ENCODE measurements at places on chromosomes 6 and 20. TPM values are rescaled to one million over a fixed set of nuclear protein-coding genes. Genes with fewer than 3 reads are reported as not detected.
A peak's percentile ranks its signal among the peaks of the same experiment; 100 is the strongest.

DNA sequence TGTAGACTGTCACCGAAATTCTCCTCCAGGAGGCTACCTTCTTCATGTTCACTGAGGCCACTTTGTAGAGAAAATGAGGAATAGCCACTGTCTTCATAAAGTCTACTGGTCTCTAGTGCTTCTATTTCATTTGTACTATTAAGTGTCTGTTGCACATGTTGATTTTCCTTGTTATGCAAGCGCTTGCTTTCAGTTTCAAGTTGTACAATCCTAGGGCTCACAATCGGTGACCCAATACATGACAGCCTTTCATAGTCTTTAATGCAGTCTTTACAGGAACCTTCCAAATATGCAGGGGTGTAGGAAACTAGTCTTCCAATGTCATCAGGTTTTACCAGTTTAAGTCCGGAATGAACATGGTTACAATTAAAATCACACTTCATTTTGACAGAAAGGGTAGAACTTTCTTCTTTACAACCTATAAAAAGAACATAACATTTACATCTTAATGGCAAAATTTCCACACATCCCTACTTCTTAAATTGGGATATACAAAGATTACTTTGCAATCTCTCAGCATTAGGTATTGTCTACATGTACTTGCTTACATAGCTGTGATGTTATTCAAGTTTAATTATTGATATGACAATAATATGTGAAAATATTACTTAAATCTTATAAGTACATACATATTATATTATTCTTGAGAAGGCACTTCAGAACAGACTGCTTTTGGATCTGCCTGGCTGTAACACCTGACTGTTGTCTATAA lies 7.5 kb downstream of the FBXO5 start:
- no peak for DNase-seq

PAX1 gene
- 12.3 TPM for total RNA-seq

DNA sequence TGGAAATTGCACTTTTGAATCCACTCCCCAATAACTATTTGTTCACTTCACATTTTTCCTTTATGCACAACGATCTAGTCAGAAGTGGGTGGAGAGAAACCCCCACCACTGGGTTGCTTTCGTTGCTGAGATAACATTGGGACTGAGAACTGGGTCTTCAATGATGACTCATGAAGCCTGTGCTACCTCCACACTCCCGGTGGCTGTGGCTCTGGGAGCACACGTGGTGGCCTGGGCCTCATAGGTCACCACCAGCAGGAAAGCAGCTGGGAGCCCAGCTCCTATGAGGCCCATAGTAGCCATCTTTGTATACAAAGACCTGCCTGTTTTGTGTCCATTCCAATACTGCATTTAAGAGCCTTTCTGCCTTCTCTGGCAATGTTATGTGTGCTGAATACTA lies 178.0 kb upstream of the SASH1 start:
- DNase-seq, result no peak

- no peak for DNase-seq
These were observed 40.5 kb upstream of the NKX2-4 start for GRCh38 chr20:21437816-21438215.

RAE1 gene
- total RNA-seq, result 39.1 TPM

GZF1 gene
- total RNA-seq, result 10.6 TPM

DNA sequence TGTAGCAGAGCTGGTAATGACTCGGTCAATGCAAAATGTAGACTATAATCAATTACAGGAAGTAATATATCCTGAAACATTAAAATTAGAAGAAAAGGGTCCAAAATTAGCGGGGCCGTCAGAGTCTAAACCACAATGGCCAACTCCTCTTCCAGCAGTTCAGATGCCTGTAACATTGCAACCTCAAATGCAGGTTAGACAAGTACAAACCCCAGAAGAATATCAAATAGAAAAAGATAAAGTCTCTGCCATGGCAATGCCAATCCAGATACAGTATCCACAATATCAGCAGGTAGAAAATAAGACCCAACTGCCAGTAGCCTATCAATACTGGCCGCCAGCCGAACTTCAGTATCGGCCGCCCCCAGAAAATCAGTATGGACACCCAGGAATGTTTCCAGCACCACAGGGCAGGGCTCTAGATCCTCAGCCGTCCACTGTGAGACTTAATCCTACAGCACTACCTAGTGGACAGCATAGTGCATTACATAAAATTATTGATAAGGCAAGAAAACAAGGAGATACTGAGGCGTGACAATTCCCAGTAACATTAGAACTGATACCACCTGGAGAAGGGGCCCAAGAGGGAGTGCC lies 158.4 kb downstream of the GPX5 start:
- peak; percentile 18 for DNase-seq

DNA sequence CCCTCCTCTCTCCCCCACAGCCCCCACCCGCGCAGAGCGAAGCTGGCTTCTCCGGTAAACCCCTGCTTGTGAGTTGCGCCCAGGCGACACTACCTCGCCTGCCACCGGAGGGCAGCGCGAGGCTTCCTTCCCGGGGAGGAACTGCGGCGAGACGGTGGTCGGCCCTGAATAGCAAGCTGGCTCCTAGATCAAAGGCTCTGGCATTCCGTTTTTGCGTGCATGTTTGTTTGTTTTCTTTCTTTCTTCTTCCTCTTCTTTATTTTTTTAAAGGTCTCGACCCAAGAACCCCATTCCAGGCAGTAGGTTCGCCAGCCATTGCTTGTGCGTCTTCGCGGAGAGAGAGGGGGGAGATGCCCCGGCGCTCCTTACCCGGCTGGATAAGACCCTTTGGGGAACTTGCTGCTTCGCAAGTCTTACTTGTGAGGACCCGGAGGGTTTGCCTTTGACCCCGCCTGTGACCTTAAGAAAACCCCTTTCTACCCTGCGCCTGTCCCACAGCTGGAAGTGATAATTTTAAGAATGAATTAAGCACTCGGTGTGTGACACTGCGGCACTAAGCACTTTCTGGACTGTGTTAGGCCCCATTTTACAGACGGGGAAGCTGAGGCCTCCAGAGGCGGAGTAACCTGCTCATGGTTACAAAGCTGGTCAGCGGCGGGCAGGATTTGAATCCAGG lies 92.7 kb upstream of the SIRPA start:
- DNase-seq, result no peak

GRCh38 chr6:87722540-87723169 lies 20.6 kb upstream of the AKIRIN2 start:
- no peak for DNase-seq

PPP1R11 gene
- total RNA-seq, result 32.8 TPM

- no peak for DNase-seq
These were observed 125.9 kb downstream of the HS3ST5 start for GRCh38 chr6:114216789-114217467.

DNA sequence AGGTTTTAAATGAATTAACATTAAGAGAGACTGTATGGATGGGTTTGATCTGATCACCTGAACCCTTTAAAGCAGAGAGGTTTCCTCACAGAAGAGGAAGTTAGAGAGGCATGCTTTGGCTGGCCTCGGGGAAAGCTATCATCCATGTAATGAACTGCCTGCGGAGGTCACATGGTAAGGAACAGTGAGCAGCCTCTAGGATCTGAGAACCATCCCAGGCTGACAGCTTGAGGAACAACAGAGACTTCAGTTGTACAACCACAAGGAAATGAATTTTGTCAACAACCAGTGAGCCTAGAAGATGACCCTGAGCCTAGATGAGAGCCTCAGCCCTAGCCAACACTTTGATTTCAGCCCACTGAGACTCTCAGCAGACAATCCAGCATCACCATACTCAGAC lies 2.9 kb upstream of the COL21A1 start:
- no peak for DNase-seq

GRM4 gene
- total RNA-seq, result 0.14 TPM

DNA sequence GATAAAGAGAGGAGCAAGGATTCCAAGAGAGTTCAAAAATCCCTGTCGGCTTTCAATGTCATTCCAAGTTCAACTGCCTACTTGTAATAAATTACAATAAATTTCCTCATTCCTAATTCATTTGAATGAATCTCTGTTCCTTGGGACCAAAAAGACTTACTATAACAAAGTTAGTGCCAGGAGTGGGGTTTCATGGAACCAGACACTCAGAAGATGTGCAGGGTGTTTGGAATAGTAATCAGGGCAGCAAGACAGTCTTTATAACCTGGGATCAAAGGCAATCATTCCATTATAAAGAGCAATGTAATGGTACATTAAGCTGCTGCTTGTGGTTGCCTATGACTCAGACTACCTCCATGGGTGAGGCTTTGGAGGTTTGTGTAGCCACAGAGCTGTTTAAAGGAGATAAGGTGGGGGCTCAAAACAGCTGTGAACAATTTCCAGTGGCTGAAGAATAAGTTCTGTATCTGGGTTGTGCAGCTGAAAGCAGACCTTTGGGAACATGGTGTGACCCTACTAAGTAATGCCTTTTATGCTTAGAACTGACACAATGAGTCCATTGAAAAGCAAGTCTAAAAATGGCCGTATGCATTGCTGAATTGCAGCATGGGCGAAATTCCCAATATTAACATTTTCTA lies 159.9 kb downstream of the LINC00237 start:
- DNase-seq, result no peak

GRCh38 chr6:90204327-90205056 lies 92.2 kb downstream of the BACH2 start:
- DNase-seq, result no peak

SRSF12 gene
- 0.71 TPM for total RNA-seq

CST4 gene
- total RNA-seq, result 0.80 TPM

DNA sequence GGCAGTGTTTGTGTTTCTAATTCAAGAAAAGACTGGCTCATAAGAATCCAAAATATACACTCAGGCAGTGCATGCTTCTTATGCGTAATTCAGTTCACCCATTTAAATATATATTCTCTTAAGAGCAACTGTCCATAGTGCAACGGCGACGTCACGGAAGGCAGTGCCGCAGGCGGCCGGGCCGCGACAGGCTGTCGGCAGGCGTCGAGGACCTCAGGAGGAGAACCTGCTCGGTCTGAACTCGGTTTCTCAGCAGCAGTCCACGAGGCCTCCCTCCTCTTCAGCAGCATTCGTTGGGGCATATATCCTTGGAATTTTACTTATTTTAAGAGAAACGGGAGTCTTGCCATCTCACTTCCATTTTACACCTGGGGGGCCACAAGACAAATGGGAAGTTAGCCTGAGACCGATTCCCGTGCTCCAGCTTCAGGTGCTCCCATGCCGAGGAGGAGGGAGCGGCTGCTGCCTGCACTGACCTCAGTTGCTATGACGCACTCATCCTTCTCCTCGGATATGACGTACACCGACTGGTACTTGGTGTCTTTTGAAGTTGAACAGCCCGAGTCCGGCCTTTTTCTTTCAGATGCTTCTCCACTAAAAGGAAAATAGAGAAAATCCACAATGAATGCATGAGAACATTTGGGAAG lies 8.2 kb downstream of the DLL1 start:
- no peak for DNase-seq

ZBP1 gene
- 2.0 TPM for total RNA-seq

DNA sequence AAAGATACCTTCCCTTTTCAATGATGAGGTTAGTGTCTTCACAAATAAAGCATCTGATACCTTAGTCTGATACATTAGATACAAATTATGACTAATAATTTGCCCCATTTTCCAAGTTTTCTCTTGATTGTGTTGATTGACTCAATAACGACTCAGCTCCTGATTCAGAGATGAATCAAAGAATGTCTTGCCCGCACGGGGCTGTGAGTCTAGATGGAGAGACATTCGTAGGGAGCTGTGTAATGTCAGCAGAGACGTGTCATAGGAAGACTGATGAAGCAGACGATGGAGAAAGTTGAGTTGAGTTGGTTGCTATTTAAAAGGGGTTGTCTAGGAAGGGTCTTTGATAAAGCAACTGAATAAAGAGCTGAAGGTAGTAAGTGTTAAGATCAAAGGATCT lies 78.2 kb downstream of the TSHZ2 start:
- no peak for DNase-seq

DNA sequence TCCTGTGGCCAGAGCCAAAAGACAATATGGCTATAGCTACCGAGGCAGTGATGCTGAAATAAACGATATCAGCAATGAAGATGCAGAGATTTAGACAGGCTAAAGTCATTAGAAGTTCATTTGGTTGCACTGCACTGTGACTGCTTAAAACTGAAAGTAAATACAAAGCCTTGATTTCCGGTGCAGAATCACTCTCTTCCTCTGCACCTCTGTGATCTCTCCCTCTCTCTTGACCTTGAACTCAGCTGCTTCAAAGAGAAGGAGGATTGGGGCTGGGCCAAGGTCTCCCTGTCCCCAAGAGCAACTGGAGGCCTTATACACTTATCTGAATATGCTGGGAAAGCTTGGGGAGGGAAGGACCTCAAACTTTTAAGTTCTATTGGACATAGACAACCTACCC lies 34.6 kb upstream of the SPACA1 start:
- no peak for DNase-seq

SALL4 gene
- total RNA-seq, result 0.09 TPM

METTL24 gene
- 1.5 TPM for total RNA-seq

DNA sequence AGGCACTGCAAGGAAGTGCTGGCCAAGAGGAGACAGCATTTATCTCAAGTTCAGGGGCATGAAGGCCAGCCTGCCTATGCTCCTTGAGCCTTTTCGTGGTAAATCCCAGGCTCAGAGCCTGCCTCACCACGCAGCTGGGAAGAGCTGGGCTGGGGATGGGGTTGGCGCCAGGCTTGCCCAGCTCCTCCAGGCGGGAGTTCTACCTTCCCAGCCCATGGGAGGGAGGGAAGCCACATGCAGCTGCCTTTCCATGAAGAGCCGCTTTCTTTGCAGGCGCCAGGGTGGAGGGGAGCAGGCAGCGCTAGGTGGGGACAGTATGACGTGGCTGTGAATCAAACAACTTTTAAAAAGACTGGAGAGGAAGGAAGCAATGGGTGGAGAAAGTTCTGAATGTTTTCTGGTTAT lies 19.5 kb upstream of the SIRT5 start:
- DNase-seq, result no peak

DNA sequence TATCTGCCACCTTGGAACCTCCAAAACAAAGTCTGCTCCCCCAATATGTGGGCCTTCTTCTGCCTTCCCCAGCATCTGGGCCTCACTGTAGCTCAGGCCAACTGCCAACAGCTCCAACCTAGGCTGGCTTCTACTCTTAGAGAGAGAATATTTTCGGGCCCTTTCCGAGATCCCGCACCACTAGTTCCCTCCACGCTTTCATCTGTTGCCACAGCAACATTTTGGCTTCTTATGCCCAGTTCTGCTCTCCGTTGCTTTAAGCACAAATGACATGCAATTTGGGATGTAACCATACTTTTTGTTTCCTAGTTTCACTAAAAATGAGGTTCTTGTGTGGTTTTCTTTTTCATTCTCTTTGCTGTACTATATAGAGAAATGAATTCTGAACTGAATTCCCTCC lies 33.6 kb downstream of the PSMB9 start:
- DNase-seq, result no peak

GRM1 gene
- under 0.01 TPM for total RNA-seq

CCDC170 gene
- 0.66 TPM for total RNA-seq

DNA sequence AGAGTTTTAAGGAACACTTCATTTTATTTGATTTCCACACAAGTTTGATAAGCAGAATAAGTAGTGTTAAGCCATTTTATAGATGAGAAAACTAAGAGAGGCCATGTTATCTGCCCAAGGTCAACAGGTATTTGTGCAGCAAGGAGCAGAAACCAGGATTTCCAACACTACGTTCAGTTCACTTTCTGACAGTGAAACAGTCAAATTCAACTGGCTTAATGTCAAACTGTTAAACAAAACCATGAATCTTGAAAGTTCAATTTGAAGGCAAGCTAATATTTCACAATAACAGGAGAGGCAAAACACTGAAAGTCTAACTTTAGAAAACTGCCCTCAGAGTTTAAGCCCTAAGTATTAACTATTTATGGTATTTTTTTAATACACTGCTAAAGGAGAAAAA lies 32.6 kb downstream of the DTNBP1 start:
- no peak for DNase-seq

GRCh38 chr20:1414982-1415381 lies 22.1 kb upstream of the FKBP1A start:
- no peak for DNase-seq
